ENCODE measurements at places on chromosomes 7 and 10.

GRCh38 chr10:124701881-124702656, 42.1 kb downstream of the FAM53B start:
- no peak for DNase-seq

DNA sequence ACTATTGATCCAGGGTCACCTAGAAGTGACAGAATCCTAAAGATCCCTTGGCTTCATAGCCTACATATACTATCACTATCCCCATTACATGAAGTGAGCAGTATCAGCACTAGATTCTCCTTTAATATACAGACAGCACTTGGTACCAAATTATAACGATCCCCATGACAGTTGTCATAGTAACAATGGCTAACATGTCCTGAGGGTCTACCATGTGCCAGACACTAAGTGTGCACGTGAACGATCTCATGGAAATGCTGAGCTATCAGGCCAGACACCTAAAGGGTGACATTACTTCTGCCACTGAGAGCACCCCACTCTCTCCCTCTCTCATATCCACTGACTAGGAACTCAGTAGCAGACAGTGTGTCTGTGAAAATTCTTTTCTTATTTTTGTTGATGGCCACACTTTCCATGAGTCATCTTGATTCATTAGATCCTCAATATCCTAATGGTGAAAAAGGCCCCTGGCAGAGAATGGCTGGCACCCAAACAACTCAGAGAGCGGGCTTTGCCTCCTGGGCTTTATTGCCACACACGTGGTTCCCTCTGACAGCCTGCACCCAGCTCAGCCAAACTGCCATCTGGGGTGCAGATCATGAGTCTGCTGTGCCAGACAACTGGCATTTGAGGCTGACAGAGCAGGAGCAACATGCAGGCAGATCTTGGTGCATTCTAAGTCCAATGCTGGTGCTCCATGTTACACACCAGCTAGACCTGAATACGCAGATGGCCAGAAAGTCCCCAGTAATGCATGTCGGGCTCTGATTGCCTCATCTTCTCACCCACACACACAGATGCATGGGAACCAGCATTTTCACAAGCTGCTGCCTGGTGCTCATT, 176.3 kb downstream of the DGKI start:
- no peak for DNase-seq

- DNase-seq: no peak
Measured at GRCh38 chr10:31939797-31940708, 11.4 kb upstream of the ARHGAP12 start.

GRCh38 chr7:142607351-142607750, 141.9 kb upstream of the PRSS1 start:
- no peak for DNase-seq

DNA sequence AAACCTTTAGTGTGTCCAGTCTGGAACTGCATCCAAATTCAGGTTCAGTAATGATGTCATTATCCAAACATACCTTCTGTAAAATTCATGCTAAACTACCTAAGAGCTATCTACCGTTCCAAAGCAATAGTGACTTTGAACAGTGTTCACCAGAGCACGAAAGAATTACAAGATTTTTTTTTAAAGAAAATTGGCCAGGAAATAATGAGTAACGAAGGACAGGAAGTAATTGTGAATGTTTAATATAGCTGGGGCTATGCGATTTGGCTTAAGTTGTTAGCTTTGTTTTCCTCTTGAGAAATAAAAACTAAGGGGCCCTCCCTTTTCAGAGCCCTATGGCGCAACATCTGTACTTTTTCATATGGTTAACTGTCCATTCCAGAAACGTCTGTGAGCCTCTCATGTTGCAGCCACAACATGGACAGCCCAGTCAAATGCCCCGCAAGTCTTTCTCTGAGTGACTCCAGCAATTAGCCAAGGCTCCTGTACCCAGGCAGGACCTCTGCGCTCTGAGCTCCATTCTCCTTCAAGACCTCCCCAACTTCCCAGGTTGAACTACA, 694 bp upstream of the FAS start:
- no peak for DNase-seq

DNA sequence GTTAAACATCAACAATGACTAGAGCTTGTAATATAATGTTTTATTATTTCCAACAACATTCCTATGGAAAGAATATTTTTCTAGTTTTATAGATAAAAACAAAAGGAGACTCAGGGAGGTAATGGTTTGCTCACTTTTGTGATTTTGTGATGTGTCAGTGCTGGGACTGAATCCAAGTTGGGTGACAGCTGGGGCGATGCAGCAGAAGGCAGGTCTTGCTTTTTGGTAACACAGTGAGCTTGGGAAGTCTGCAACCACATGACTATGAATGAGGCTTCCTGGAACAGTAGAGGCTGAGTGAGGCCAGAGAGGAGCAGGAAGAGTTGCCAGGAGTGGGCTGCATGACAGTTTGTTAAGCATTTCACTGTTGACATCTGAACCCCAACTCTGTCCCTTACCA, 4.9 kb upstream of the YKT6 start:
- DNase-seq: no peak

- DNase-seq: no peak
Measured at GRCh38 chr10:61870526-61870895, 31.0 kb upstream of the ARID5B start.

- no peak for DNase-seq
Measured at GRCh38 chr10:12140038-12140437, 10.6 kb downstream of the SEC61A2 start.

DNA sequence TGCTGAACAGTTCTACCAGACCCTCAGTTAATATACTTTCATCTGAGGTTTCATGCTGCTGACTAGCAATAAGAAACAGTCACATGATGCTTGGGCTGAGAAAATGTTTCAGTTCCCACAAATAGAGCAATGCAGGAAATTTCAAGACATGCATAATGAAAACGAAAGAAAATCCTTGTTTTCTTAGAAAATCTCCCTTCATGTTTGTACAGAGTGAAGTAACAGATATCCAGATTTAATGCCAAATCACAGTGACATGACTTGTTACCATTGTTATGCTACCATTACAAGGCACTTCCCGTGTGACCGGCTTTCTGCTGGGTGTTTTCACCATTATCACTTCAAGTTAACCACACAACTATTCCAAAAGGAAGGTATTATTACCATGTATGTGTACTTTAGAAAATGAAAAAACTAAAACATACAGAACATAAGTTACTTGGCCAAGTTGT, 121.7 kb downstream of the DOCK4 start:
- no peak for DNase-seq

DNA sequence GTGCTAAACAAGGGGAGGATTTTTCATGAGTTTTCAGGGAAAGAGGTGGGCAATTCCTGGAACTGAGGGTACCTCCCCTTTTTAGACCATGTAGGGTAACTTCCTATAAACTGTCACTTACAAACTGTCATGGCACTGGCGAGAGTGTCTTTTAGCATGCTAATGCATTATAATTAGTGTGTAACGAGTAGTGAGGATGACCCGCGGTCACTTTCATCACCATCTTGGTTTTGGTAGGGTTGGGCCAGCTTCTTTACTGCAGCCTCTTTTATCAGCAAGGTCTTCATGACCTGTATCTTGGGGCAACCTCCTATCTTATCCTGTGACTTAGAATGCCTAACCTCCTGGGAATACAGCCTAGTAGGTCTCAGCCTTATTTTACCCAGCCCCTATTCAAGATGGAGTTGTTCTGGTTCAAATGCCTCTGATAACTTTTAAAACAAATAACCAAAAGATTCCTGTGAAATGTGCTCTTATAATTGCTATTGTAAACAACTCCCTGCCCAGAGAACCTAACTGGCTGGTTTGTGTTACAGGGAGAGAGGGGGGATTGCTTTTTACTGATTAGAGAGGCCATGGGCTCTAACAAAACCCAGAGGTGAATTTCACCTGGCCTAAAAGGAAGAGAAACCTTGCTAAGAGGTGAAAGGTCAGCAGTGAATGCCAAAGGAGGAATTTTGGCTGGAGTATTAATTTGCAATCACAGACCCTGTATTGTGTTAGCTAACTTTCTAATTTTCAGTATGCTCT, 64.3 kb downstream of the EEPD1 start:
- no peak for DNase-seq

GRCh38 chr7:117796889-117797288, 76.4 kb downstream of the CTTNBP2 start:
- DNase-seq: no peak

GRCh38 chr10:86599041-86599440, 55.3 kb upstream of the OPN4 start:
- no peak for DNase-seq

DNA sequence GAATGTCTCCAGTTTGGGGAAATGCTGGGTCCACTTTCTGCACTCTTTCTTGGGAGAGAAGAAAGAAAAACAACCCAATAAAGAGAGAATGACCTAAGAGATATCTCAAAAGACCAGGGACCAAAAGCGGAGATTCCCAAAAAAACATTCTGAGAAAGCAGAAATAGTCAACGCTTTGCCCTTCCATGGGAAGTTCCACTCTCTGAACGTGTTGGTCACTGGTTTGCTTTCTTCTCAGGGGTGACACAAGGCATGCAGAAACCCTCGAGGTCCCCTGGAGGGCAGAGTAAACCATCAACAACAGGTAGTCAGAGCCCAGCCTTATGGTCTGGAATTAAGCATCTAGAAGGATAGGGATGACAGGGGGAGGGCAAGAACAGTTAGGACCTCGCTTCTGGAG, 26.2 kb upstream of the AOAH start:
- no peak for DNase-seq

GRCh38 chr7:154553711-154554265, 449.1 kb downstream of the PAXIP1 start:
- DNase-seq: no peak

DNA sequence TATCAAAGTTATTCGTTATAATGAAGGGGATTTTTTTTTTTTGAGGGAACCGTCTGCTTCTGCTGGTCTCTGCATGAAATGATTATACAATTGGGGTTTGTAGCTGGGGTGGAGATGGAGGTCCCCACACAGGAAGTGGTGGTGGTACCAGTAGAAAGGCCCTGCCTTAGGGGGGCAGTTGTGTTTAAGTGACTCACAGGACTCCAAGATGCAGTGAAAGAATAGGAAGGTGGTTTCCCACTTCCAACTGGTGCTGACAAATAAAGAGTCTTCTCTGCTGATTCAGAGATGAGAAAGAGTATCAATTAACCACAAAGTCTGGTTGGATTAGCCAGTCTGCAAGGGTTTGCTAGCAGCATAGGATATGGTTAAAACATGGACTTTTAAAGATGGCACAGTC, 376.0 kb downstream of the SORCS3 start:
- DNase-seq: no peak

DNA sequence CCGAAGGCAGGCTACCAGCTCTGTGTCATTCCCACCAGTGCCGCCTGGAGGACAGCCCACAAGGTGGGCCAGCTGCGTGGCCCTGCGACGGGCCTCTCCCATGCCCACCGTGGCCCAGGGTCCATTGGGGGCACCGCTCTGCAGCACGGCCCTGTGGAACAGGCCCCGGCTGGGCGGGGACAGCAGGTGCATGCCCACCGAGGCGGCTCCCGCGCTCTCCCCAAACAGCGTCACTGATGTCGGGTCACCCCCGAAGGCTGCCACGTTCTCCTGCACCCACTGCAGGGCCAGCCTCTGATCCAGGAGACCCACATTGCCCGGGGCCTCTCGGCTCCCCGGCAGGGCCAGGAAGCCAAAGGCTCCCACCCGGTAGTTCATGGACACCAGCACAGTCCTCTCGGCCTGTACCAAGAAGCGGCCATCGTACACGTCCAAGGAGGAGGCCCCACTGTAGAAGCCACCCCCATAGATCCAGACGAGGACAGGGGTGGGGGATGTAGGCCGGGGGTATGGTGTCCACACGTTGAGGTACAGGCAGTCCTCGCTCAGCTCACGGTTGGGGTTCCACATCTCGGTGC, 2.3 kb downstream of the ACHE start:
- no peak for DNase-seq

- DNase-seq: no peak
Measured at GRCh38 chr10:29163746-29164145, 125.1 kb upstream of the LYZL1 start.

DNA sequence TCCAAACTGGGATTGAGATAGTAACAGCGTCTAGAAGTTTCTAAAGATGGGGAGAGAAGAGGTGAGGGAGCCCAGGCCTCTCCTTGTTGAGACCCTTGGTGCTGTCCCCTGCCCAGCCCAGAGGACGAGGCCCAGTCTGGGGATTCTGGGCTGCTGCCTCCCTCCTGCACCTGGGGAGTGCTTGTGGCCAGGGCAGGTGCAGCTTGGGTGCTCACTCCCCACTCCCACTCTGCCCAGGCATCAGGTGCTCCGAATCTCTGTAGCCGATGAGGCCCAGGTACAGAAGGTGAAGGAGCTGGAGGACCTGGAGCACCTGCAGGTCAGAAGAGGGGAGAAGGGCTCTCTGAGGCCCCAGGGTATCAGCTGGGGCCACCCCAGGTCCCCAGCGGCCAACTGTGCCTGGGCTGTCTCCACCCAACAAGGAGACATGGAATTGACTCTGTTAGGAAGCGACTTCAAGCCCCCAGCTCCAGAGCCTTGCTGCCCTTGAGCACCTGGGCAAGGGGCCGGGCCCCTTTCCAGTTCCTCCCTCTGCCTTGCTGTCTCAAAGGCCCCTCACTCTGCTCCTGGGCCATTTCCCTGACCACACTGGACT, 664 bp downstream of the CPA1 start:
- DNase-seq: no peak

GRCh38 chr7:41887416-41887815, 184.5 kb upstream of the INHBA start:
- no peak for DNase-seq

DNA sequence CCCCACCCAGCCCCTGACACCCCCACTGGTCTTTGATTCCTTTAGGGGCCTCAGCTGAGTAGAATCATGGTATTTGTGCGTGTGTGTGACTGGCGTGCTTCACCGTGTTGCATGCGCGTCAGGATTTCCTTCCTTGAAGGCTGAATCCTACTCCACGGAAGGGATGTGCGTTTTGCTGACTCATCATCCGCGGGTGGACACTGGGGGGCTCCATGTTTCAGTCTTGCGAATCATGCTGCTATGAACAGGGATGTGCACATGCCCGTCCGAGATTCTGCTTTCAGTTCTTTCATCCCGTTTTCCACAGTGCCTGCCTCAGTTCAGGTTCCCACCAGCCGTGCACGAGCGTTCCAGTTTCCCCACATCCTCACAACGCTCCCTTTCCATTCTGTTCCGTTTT, 20.9 kb upstream of the JAKMIP3 start:
- no peak for DNase-seq

DNA sequence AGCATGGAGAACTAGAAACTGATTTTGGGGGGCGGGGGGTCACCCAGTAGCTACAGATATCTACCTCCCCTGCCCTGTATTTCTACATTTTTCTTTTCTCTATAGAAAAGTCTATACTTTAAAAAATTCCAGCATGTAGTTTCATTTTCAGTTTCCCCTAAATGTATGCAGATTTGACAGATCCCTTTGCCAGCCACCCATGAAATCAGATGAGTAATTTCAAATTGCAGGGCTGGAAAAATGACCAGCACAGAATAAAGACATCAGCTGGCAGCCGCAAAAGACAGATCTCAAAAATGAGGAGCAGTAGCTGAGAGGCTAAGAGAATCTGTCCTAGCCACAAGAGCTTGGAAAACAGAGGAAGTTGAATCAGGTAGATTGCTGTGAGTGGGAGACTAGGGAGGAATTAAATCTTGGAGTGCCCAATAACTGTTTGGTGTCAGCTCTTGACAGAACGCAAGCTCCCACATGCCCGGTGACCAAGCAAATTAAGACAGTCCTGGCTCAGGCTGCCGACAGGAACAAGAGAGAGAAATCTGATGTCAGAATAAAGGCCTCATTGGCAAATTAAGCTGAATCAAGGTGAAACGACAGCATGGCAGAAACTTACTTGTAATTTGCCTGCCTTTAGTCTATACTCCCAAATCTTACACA, 24.5 kb downstream of the ADRB1 start:
- no peak for DNase-seq

- no peak for DNase-seq
Measured at GRCh38 chr7:5502721-5503243, 79.1 kb upstream of the TNRC18 start.
